A375 (cell line): ENCODE measurements at places on chromosomes 7 and 10. TPM values are rescaled to one million over a fixed set of nuclear protein-coding genes. Genes with fewer than 3 reads are reported as not detected.

The ZNF746 gene
- 21.8 and 21.9 TPM in 2 replicates for total RNA-seq

The RNF148 gene
- total RNA-seq = 0.87 and 1.1 TPM in 2 replicates

The CYP3A5 gene
- total RNA-seq = 0.11 and 0.32 TPM in 2 replicates

The OR2A12 gene
- not detected in 2 replicates for total RNA-seq

The BPGM gene
- total RNA-seq = 8.2 and 9.7 TPM in 2 replicates

The PON3 gene
- total RNA-seq = not detected in 2 replicates

The MYPN gene
- 0.08 and 0.50 TPM in 2 replicates for total RNA-seq

The SFTPA1 gene
- total RNA-seq = not detected in 2 replicates

The KNDC1 gene
- under 0.01 and 0.19 TPM in 2 replicates for total RNA-seq

The GPR26 gene
- not detected in 2 replicates for total RNA-seq

The BTRC gene
- total RNA-seq = 9.1 and 9.9 TPM in 2 replicates

The FEZF1 gene
- total RNA-seq = 0.04 and 0.08 TPM in 2 replicates

The AKR1C8 gene
- total RNA-seq = 0.21 TPM in 1 of 2 replicates, not detected in the other

The FAM180A gene
- not detected in 2 replicates for total RNA-seq

The FGFR2 gene
- total RNA-seq = 0.53 and 0.64 TPM in 2 replicates

The ASB4 gene
- not detected in 2 replicates for total RNA-seq

The VAX1 gene
- 0.41 and 0.61 TPM in 2 replicates for total RNA-seq

The EPO gene
- total RNA-seq = not detected in 2 replicates

The SMO gene
- total RNA-seq = 14.0 and 15.6 TPM in 2 replicates

The SNCG gene
- total RNA-seq = 8.7 and 10.8 TPM in 2 replicates

The HOXA2 gene
- total RNA-seq = 1.4 TPM in 2 replicates

The SCIN gene
- total RNA-seq = 0.21 and 0.23 TPM in 2 replicates

The PLCE1 gene
- 4.4 and 6.3 TPM in 2 replicates for total RNA-seq

The CDC14C gene
- total RNA-seq = not detected in 2 replicates

The PODXL gene
- 12.0 and 12.7 TPM in 2 replicates for total RNA-seq

The CPN1 gene
- 8.6 and 11.1 TPM in 2 replicates for total RNA-seq

The EBLN1 gene
- total RNA-seq = not detected in 2 replicates

The LBX1 gene
- not detected in 2 replicates for total RNA-seq

The OR6B1 gene
- total RNA-seq = not detected in 2 replicates

The GPNMB gene
- total RNA-seq = 25.9 and 26.3 TPM in 2 replicates

The CREB5 gene
- 3.0 and 4.7 TPM in 2 replicates for total RNA-seq

The FAM200A gene
- total RNA-seq = 4.1 and 5.1 TPM in 2 replicates

The AKR1C2 gene
- total RNA-seq = 10.1 and 17.8 TPM in 2 replicates

The CALML5 gene
- total RNA-seq = not detected in 2 replicates

The STYXL1 gene
- total RNA-seq = 40.4 and 42.1 TPM in 2 replicates

The MCM10 gene
- total RNA-seq = 26.8 and 36.0 TPM in 2 replicates

The HGF gene
- not detected in 2 replicates for total RNA-seq

The WASHC2C gene
- 9.7 and 21.4 TPM in 2 replicates for total RNA-seq

The ARID5B gene
- 7.2 and 7.6 TPM in 2 replicates for total RNA-seq

The RNF32 gene
- total RNA-seq = 0.30 and 0.53 TPM in 2 replicates

The CNPY1 gene
- not detected in 2 replicates for total RNA-seq

The AKR1B15 gene
- not detected in 2 replicates for total RNA-seq

The PANK1 gene
- total RNA-seq = 1.9 and 5.6 TPM in 2 replicates

The HYCC1 gene
- 20.9 and 24.1 TPM in 2 replicates for total RNA-seq

The CACNB2 gene
- 0.13 and 0.19 TPM in 2 replicates for total RNA-seq

The ASIC3 gene
- total RNA-seq = 0.74 and 3.7 TPM in 2 replicates

The RBP3 gene
- total RNA-seq = not detected in 2 replicates

The ING3 gene
- total RNA-seq = 21.8 and 29.6 TPM in 2 replicates

The OR2A7 gene
- not detected in 2 replicates for total RNA-seq

The CFAP70 gene
- 0.11 and 0.15 TPM in 2 replicates for total RNA-seq

The SORCS3 gene
- total RNA-seq = not detected in 2 replicates

The ATRNL1 gene
- total RNA-seq = 4.1 and 4.2 TPM in 2 replicates

The ZNF786 gene
- total RNA-seq = 3.7 and 5.4 TPM in 2 replicates

The ALOX5 gene
- total RNA-seq = 0.30 TPM in 1 of 2 replicates, not detected in the other

The CNTNAP2 gene
- 0.57 and 0.69 TPM in 2 replicates for total RNA-seq

The ITGB8 gene
- 44.3 and 50.9 TPM in 2 replicates for total RNA-seq

The FAM237B gene
- total RNA-seq = not detected in 2 replicates

The COL1A2 gene
- total RNA-seq = 0.24 TPM in 1 of 2 replicates, not detected in the other

The AS3MT gene
- 0.26 and 0.32 TPM in 2 replicates for total RNA-seq
